ENCODE measurements at places on chromosomes 2 and 18.

- no peak for DNase-seq
These were observed 12.6 kb upstream of the EPB41L3 start for GRCh38 chr18:5556310-5556974.

DNA sequence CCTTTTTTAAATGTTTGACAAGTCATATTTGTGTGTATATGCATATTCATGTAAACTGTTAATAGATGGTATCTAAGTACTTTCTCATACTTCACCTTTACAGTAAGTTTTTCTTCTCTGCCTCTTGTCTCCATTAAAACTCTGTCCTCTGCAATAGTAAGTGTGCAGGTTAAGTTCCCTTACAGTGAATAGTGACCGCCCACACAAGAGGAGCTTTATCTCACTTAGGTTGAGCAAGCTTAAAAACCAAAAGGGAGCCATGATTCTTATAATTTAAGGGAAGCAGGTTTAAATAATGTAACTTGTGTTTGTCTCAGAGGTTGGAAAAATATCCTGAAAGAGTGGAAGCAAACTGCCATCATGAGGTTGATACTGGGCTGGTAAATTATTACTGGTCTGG lies 61.3 kb downstream of the MRPS9 start:
- no peak for DNase-seq

- no peak for DNase-seq
These were observed 18.1 kb upstream of the PGAP1 start for GRCh38 chr2:196944570-196944969.

DNA sequence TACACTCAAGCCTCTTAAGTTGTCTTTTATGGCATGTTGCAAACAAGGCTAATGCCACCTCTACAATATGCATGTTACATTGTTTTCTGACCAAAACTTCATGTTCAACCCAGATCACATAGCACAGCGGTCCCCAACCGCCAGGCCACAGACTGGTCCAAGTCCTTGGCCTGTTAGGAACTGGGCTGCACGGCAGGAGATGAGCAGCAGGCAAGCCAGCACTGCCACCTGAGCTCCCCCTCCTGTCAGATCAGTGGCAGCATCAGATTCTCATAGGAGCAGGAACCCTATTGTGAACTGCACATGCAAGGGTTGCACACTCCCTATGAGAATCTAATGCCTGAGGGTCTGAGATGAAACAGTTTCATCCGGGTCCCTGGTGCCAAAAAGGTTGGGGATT lies 324.8 kb upstream of the CHAC2 start:
- no peak for DNase-seq

- no peak for DNase-seq
These were observed 11.1 kb downstream of the PROC start for GRCh38 chr2:127429291-127429690.

DNA sequence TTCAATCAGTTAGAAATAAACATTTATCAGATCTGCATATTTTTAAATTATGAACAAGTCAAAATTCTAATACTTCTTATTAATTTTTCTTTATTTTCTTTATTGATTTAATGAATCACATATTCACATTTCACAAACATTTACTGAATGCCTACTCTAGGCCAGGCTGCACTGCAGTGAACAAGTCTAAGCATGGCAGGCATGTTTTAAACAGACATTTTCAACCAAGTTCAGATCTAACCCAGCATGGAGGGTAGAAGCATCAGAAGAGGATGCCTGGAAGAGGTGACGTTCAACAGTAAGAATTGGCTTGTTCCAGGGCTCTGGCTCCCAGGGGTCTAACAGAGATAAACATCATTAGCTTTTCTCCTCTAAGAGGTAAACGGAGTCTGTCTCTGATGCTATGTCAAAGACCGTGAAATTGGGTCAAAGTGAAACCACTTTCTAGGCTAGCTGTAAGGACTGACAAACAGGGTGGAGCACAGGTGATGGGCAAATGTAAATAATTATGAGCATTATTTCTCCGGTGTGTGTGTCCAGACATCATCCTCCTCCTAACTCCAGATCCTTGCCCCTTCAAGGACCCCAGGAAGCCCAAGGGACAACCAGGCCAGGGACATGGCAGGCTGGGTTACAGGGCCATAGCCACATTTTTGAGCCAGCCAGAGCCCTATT lies 50.6 kb downstream of the UNC50 start:
- DNase-seq = no peak

- DNase-seq = no peak
These were observed 150.3 kb upstream of the ZFP36L2 start for GRCh38 chr2:43376523-43377198.

- DNase-seq = no peak
These were observed 56.1 kb downstream of the TNP1 start for GRCh38 chr2:216803791-216804190.

Data from stimulated activated CD8-positive, alpha-beta memory T cell treated with anti-CD3 and anti-CD28 coated beads, Interleukin-4, amount 100 ng/mL, for 24 hours (primary cell).